ENCODE measurements at places on chromosomes 13 and 19. TPM values are rescaled to one million over a fixed set of nuclear protein-coding genes. Genes with fewer than 3 reads are reported as not detected.

The KLK7 gene
- total RNA-seq: 0.66 TPM

- no peak for DNase-seq
Measured at GRCh38 chr19:6259312-6259861, 20.4 kb downstream of the MLLT1 start.

The CEACAM16 gene
- not detected for total RNA-seq

- no peak for DNase-seq
Measured at GRCh38 chr19:17078920-17079709, 3.5 kb downstream of the MYO9B start.

- no peak for DNase-seq
Measured at GRCh38 chr19:46992699-46993535, 26.7 kb upstream of the NPAS1 start.

The ZNF45 gene
- 12.2 TPM for total RNA-seq

The PALM gene
- total RNA-seq: 25.6 TPM

The PLK5 gene
- 0.60 TPM for total RNA-seq

The BLVRB gene
- 37.1 TPM for total RNA-seq

The SPHK2 gene
- total RNA-seq: 48.4 TPM

DNA sequence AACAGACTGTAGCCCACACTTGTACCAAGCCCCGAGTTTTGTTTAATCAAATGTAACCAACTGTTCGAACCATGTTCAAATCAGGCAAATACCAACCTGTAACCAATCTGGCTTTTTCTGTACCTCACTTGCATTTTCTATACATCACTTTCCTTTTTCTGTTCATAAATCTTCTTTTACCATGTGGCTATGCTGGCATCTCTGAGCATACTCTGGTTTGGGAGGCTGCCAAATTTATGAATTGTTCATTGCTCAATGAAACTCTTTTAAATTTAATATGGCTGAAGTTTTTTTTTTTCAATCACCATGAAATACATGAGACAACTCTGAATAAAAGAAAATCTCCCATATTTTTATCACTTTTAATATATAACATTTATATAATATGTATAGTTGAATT, 256.1 kb downstream of the SLITRK6 start:
- no peak for DNase-seq

DNA sequence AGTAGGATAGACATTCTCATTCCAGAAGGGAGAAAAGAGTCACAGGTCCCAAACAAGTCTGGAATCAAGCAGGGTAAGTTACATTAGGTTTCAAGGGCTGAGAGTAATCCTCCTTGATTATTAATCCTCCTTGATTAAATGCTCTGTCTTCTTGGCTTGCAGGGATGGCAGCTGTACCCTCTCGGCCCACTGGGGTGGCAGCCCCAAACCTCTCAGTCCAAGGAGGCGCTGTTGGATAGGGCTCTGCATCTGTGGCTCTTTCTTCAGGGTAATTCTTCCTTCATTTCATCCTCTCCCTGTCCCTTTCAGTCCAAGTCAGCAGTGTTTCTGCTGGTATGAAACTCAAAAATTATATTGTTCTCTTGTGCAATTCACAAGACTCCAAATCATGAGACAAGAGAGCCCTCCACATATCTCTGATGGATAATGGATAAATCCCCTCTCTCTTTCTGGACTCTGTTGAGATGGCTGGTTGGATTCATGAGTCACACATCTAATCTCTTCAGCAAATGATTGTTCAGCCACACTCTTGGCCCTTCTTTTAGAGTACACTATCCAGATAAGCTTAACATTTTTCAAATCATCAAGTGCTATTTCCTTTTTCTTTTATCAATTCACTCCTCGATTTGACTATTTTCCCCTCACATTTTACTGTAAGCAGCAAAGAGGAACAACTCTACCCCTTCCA, 323.7 kb upstream of the HTR2A start:
- DNase-seq: no peak

The MED29 gene
- 42.9 TPM for total RNA-seq

GRCh38 chr13:20428666-20429644, 96.7 kb downstream of the CRYL1 start:
- no peak for DNase-seq

- DNase-seq: no peak
Measured at GRCh38 chr19:44113784-44114390, 688 bp downstream of the ZNF225 start.

- DNase-seq: no peak
Measured at GRCh38 chr19:8532225-8532624, 18.3 kb upstream of the ZNF414 start.

The GNG14 gene
- not detected for total RNA-seq
